ENCODE measurements at places on chromosomes 3 and 15.

- no peak for DNase-seq
Measured at GRCh38 chr15:42146551-42147430, 9.6 kb downstream of the PLA2G4F start.

GRCh38 chr15:84938726-84939125 lies 42.9 kb upstream of the PDE8A start:
- no peak for DNase-seq

DNA sequence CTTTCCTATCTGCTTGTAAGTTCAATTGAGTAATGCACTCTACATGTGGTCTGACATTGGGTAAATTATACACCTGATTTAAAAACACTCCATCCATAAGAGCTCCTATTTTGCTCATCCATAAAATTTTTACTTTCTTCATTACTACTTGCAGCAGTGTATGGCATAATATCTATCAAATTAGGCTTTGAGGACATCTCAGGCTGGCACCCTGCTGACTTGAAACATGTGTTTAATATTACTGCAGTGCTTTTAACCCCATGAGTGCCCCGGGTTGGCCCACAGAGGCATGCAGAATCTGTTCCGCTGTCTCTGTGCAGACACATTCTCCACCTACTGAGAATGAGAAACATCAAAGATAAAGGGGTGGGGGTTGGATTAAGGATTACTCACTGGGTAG lies 249.9 kb upstream of the DNAJC19 start:
- no peak for DNase-seq

DNA sequence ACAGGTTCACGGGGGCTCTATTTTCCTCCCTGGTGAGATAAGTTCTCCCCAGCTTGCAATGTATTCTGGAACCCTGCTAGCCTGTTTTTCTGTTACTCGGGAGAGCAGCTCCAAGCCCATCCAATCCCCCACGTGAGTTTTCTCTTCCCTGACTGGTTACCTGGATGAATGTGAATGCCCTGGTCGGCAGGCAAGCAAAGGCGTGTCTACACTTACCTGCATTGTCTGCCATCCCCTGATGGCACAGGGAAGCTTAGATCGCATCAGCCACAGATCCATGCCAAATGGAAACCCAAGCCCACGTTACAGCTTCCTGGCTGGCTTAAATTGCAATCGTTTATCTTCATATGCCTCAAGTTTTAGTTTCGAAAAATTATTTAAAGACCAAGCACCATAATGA lies 149.9 kb downstream of the FOXP1 start:
- no peak for DNase-seq

DNA sequence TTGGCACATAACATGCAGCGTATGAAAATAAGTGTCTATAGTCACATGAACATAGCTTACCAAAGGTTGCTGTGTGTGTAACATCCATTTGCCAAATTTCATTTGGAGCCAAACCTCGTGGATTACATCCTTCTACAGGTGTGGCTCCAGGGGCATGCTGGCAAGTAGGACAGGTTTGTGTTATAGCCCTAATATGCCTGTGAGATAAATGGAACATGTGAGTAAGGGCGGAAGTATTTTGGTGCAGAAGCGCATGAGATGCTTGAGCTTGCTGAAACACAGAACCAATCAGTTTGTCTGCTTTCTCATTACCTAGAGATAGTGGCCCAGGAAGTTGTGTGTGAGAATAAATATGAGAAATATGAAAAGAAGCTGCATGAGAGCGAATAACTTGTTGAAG lies 21.8 kb upstream of the XCR1 start:
- no peak for DNase-seq

All from stimulated activated CD8-positive, alpha-beta memory T cell treated with anti-CD3 and anti-CD28 coated beads, Interleukin-4, amount 100 ng/mL, for 1 hour (primary cell).